Epithelial cell of prostate (primary cell): ENCODE measurements at places on chromosomes 7 and 10.

DNA sequence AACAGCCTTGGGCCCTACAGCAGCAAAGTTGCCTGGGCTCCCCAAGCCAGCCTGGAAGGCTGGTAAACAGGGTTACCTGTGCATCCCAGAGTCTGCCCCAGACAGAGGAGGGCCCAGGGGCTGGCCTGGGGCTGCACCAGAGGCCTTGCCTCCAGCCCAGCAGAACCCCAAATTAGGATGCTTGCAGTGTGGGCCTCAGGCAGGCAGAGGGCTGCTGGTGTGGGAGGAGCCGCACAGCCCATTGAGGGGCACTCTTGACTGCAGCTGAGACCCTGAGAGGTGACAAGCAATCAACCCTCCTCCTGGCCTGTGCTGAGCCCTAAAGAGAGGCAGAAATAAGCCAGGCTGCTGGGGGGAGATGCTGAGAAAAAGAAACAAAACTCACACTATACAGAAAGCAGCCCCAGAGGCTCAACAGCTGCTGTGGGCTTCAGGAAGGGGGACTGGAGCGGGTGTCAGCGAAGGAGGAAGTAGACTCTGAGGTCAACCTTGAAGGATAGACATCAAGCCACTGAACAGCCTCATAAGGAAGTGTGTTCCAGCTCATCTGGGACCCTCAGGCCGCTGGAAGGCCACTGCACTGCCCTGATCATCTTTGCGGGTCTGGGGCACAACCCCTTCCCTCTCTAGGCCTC lies 6.6 kb downstream of the AIFM2 start:
- DNase-seq = no peak

- DNase-seq = no peak
These were observed 1.3 kb upstream of the BMPER start for GRCh38 chr7:33903791-33904680.

GRCh38 chr10:5731559-5731958 lies 46.9 kb downstream of the TASOR2 start:
- no peak for DNase-seq

DNA sequence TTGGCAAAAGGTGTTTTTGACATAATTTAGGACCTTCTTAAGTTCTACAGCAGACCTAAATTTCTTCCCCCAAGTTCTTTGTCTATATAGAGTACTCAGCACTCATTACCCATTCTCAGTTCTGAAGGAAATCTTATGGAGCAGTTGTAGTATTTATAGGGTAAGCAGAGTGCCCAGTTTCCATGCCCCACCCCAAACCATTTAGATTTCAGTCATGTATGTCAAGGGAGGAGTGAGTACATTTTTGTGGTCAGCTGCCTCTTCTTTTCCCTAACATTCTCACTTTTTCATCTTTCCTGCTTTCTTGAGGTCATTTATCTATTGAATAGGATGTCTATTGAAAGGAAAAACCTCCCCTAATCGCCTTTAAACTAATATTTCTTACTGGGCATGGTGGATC lies 83.3 kb downstream of the KAT6B start:
- no peak for DNase-seq

DNA sequence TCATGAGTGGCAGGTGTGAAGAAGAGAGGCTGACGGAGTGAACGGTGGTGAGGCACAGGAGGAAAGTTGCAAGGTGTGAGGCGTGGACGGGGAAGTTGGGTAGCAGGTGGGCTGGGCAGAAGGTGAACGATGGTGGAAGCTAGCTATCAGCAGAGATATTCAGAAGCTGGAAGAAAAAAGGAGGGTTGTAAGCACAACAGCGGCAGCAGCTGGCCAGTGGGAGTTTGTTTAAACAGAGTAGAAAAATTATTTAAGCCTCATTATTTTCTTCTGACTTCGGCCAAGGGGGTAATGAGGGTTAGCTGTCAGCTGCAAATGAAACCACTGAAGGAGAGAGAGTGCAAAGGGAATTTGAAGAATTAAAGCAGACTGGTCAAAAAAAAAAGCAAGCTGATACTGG lies 62.1 kb upstream of the PRKAR2B start:
- no peak for DNase-seq

DNA sequence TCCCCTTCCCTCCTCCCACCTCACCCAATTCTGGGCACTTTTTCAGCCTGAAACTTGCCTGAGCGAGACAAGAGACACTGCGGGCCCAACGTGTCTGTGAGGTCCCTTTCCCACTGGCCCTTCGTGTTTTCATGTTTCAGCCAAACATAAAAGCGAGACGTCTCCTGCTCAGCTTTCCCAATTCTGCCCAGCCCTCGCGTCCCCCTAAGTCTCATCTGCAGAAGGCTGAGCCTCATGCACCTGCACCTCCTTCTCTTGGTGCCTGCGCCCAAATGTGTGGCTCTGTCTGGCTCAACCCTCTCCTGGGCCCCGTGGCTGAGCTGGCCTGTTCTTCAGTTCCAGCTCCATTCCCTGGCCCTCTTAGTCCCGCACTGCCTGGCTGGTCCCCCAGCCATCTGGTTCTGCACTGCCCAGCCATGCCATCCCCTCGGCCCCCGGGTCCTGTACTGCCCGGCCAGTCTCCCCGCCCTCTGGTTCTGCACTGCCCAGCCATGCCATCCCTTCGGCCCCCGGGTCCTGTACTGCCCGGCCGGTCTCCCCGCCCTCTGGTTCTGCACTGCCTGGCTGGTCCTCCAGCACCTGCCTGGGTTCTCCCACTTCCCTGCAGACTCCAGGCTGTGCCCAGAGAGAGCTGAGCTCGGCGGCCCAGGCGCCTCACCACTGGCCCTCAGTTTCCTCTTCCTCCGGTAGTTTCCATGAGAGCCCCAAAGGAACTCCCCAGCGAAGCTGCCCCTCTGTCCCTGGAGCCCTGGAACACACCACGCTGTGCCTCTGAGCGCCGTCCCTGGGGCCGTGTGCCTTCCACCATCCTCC lies 224.1 kb downstream of the DNAJB6 start:
- DNase-seq = no peak

GRCh38 chr10:46541735-46542566 lies 14.5 kb downstream of the GPRIN2 start:
- DNase-seq = no peak

GRCh38 chr10:13673156-13673555 lies 86.4 kb downstream of the PRPF18 start:
- no peak for DNase-seq

- no peak for DNase-seq
These were observed 29.0 kb upstream of the HSPB1 start for GRCh38 chr7:76273503-76273902.
